ENCODE measurements at places on chromosomes 6 and 20.
A peak's percentile ranks its signal among the peaks of the same experiment; 100 is the strongest.

DNA sequence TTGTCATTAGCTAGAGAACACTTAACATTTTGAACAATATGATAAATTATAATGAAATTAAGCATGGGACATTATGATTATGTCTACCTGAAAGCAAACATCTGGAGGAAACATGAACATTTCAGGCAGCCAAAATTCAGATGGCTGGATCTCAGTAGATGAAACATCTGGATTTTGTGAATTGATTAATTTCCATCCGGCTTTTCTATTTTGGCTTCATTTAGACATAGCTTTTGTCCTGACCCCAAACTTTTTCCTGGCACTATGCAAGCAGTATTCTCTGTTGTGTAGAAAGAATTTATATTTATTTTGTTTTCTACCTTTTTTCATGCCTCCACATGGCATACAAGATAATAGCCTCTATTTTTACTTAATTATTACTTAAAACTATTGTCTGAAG, 186.3 kb downstream of the OGFRL1 start:
- no peak for DNase-seq

DNA sequence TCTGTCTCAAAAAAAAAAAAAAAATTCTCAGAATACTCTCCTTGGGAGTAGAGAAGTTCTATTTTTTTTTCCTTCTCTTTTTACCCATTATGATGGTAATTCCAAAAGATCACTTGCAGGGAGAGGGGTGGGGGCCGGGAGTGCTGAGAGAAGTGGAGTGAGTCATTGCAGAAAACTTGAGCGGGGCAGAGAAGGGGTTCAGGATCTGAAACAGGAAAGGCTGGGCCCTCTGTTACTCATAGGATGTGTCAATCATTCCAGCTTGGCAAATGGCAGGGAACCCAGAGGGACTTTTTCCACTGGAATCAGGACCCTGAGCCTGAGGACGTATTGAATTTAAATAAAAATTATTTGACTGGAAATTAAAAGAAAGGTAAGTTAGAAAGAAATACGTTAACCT, 111.4 kb upstream of the ARMC2 start:
- DNase-seq: no peak

- DNase-seq: no peak
Measured at GRCh38 chr20:37233548-37234253, 27.9 kb downstream of the GHRH start.

GRCh38 chr6:10174761-10175160, 240.1 kb downstream of the TFAP2A start:
- DNase-seq: no peak

DNA sequence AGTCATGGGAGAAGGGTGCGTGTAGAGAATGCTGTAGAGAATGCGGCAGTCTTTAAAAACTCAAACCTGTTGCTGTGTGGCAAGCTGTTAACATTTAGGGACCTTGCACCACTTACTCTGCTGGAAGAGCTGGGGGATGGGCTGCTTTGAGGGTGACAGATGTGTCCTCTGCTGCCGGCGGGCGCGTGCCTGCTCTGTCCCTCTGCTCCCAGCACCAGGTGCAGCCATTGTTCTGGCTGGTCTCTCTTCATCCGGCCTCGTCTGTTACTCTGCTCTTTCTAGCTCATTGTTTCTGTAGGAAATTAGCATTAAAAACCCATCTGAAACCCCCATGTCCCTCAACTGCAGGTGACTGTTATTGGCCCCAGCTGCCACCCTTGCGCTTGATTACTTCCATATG, 78.5 kb downstream of the CBFA2T2 start:
- no peak for DNase-seq

DNA sequence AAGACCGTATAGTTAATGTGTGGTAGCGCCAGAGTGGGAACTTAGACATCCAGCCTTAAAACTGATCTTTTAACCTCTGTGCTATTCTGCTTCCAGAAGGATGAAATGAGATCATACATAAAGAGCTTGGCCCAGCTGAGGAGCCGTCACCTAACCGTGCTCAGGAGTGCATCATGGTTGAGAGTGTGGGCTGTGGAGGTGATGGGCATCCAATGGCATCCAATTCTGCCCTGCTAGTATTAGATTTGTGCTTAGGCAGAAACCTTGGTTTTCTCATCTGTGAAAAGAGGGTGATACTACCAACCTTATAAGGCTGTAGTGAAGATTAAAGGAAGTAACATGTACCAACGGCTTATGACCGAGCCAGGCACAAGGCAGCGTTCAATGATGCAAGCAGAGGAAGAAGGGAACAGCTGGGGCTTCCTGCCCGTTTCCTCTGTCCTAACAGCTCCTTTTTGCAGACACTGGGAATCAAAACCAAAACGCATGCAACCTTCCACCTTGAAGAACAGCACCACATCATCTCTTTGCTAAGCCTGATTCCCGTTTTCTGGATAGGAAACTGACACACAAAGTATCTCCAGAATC, 1.3 kb downstream of the SLC22A16 start:
- DNase-seq: peak; percentile 74

All from lower lobe of right lung (tissue), 2 donors.